Thyroid gland (tissue), 4 donors: ENCODE measurements at places on chromosomes 16 and 17. TPM values are rescaled to one million over a fixed set of nuclear protein-coding genes. Genes with fewer than 3 reads are reported as not detected.

GRCh38 chr16:2214719-2214968 lies at the start of gene PGP:
PGP (minus strand) TSS chr16:2214840; CDS start chr16:2214777, 63 bp downstream.
- no peaks in the 10 kb centered on the region for H3K27me3 ChIP-seq
- H3K4me3 ChIP-seq, result peak within 1 kb of the TSS; percentile 52
- no peak for DNase-seq
- H3K36me3 ChIP-seq, result no peaks in the 10 kb centered on the region
- H3K4me1 ChIP-seq, result peaks cover 21% of the 10 kb centered on the region
- H3K27ac ChIP-seq, result peak within 1 kb of the TSS; percentile 89

DNA sequence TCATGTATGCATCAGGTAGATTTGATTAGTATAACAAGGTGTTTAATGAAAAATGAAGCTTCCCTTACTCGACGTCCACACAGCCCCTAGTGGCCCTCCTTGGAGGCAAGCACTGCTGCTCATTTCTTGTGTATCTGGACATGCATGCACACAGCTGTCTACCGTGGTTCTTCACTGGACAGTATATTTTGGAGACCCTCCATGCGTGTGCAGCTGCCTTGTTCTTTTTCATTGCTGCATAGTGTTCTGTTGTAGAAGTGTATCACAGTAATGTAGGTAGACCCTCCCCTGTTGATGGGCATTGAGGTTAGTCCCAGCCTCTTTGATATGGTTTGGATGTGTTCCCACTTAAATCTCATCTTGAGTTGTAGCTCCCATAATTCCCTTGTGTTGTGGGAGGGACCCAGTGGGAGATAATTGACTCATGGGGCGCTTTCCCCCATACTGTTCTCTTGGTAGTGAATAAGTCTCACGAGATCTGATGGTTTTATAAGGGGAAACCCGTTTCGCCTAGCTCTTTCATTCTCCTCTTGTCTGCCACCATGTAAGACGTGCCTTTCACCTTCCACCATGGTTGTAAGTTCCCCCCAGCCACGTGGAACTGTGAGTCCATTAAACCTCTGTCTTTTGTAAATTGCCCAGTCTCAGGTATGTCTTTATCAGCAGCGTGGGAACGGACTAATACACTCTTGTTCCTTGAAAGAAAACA lies 6.3 kb downstream of the CMIP start:
- no peak overlapping the region for H3K4me3 ChIP-seq
- no peaks in the 10 kb centered on the region for H3K27me3 ChIP-seq
- H3K27ac ChIP-seq, result no peak overlapping the region

- H3K36me3 ChIP-seq, result no peaks in the 10 kb centered on the region
- H3K27ac ChIP-seq, result no peak overlapping the region
- H3K4me1 ChIP-seq, result no peaks in the 10 kb centered on the region
- no peak overlapping the region for H3K4me3 ChIP-seq
- DNase-seq, result no peak
Observed at GRCh38 chr16:57509231-57509923, 23.1 kb upstream of the DOK4 start.

DNA sequence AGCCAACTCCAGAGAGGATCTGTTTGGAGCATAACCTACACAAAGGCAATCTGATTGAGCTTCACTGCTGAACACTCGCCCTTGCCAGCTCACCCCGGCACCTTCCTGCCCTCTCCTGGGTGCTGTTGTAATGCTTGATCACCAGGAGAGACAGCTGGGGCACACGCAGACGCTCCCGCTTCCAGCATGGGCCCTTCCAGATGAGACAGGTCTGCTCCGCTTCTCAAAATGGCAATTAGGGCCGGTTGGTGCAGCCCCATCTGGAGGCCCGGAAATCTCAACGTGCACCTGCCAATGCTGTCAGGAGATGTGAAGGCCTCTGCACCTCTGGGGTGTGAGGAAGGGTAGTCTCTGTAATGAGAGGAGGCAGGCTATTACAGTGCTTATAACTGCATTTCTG lies 206.1 kb downstream of the ABCC12 start:
- no peak overlapping the region for H3K27ac ChIP-seq
- H3K36me3 ChIP-seq, result no peaks in the 10 kb centered on the region
- H3K4me1 ChIP-seq, result no peaks in the 10 kb centered on the region
- H3K27me3 ChIP-seq, result no peaks in the 10 kb centered on the region

DNA sequence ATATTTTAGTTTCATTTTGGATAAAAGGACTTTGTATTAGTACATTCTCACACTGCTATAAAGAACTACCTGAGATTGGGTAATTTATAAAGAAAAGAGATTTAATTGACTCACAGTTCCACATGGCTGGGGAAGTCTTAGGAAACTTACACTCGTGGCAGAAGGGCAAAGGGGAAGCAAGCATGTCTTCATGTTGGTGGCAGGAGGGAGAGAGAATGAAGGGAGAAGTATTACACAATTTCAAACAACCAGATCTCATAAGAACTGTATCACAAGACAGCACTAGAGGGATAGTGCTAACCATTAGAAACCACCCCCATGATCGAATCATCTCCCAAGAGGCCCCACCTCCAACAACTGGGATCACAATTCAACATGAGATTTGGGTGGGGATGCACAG lies 142.9 kb downstream of the USP31 start:
- H3K4me1 ChIP-seq, result no peaks in the 10 kb centered on the region
- no peaks in the 10 kb centered on the region for H3K36me3 ChIP-seq
- no peak overlapping the region for H3K4me3 ChIP-seq
- H3K27ac ChIP-seq, result no peak overlapping the region

GRCh38 chr17:36591434-36592315 lies at the start of gene DHRS11:
DHRS11 (plus strand) TSS chr17:36591879; CDS start chr17:36592010, 131 bp downstream.
- peak; percentile 86 for DNase-seq
- H3K4me3 ChIP-seq, result peak within 1 kb of the TSS; percentile 91
- peaks cover 12% of the 10 kb centered on the region for H3K4me1 ChIP-seq
- no peak within 1 kb of the TSS for H3K27ac ChIP-seq

- no peaks in the 10 kb centered on the region for H3K27me3 ChIP-seq
- H3K4me1 ChIP-seq, result peaks cover 9% of the 10 kb centered on the region
- H3K4me3 ChIP-seq, result no peak overlapping the region
- H3K36me3 ChIP-seq, result no peaks in the 10 kb centered on the region
- H3K27ac ChIP-seq, result no peak overlapping the region
- peak; percentile 59 for DNase-seq
Observed at GRCh38 chr17:45791041-45791582, 7.0 kb downstream of the CRHR1 start.

GRCh38 chr16:78775161-78775561 lies 675.7 kb downstream of the WWOX start:
- H3K4me1 ChIP-seq, result peaks cover 2% of the 10 kb centered on the region
- no peak overlapping the region for H3K27ac ChIP-seq
- no peaks in the 10 kb centered on the region for H3K36me3 ChIP-seq
- DNase-seq, result no peak

Gene TBX6
- 2.1 TPM for total RNA-seq

Gene PLA2G10
- not detected for total RNA-seq

Gene ZFHX3
- 27.4 TPM for total RNA-seq

Gene PNMT
- total RNA-seq, result 3.3 TPM

Gene C17orf50
- not detected for total RNA-seq

Gene MAP3K14
- total RNA-seq, result 4.1 TPM

Gene NEUROD2
- not detected for total RNA-seq

Gene ACSM2A
- total RNA-seq, result 0.20 TPM
